ENCODE measurements at places on chromosomes 2 and 18. TPM values are rescaled to one million over a fixed set of nuclear protein-coding genes. Genes with fewer than 3 reads are reported as not detected.

SF3B1 gene
- 134 TPM for total RNA-seq

ALLC gene
- 0.06 TPM for total RNA-seq

ANKRD62 gene
- not detected for total RNA-seq

GRB14 gene
- 5.2 TPM for total RNA-seq

HOXD13 gene
- total RNA-seq, result 0.34 TPM

IL1R2 gene
- total RNA-seq, result 0.73 TPM

CD302 gene
- total RNA-seq, result 2.3 TPM

DHRS9 gene
- total RNA-seq, result 3.2 TPM

CHRNA1 gene
- total RNA-seq, result not detected

CCDC85A gene
- 0.05 TPM for total RNA-seq

KCNJ3 gene
- total RNA-seq, result not detected

GULP1 gene
- total RNA-seq, result 57.0 TPM

GMPPA gene
- 40.5 TPM for total RNA-seq
